ENCODE measurements at places on chromosomes 5 and 9.
A peak's percentile ranks its signal among the peaks of the same experiment; 100 is the strongest.

DNA sequence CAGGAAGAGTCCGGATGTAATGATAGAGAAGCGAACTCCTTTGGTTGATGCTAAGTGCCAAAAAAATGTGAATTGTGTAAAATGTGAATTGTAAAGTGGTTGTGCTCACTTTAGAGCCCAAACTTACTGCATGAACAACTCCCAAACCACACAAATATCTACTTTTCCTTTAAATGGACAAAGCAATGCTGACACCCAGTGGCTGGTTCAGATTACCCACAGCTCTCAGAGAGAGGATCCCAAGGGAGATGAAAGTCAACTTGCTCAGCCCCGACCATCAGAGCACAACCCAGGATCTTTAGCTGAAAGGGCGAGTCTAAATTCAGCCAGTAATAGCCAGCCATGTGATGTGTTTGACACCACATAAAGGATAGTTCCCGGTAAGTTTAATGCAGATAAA lies 133.7 kb downstream of the NMUR2 start:
- DNase-seq, result peak; percentile 30

GRCh38 chr5:35188031-35188457 lies 42.2 kb downstream of the PRLR start:
- DNase-seq, result no peak

DNA sequence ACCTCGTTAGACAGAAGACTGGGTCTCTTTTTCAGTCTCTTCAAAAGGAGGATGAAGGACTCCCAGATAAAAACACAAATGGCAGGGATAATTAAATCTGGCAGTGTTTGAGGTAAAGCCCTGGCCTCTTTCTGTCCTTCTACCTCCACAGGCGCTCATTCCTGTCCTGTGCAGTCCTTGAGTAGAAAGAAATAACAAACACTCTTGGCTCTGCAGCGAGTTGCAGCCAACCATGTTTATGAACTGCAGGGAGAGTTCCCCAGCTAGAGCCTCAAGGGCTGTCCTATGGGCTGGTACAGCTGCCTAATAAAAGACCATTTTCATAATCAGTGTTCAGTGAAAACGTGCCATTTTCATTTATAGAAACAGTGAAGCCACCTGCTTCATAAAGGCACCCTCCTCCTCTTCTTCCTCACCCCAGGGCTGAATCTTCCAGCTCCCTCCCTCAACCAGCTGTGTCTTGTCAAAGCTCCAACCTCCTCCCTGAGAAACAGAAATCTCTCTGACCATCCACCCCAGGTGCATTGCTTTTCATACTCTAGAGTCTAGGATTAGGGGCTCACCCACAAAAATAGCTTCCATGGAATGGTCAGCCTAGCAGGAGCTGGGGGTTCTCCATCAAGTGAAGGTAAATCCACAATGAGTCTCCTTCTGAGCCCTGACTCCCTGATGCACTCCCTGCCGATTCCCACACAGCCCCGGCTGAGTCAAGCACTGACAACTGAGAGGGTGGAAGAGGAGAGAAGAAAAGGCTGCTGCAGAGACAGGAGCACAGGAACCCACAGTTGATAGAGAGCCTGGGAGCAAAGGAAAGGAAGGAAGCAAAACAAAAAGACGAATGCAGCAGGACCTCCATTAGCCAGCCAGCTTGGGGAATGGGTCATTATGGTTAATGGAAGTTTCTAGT lies 150.7 kb downstream of the CMYA5 start:
- DNase-seq, result no peak

DNA sequence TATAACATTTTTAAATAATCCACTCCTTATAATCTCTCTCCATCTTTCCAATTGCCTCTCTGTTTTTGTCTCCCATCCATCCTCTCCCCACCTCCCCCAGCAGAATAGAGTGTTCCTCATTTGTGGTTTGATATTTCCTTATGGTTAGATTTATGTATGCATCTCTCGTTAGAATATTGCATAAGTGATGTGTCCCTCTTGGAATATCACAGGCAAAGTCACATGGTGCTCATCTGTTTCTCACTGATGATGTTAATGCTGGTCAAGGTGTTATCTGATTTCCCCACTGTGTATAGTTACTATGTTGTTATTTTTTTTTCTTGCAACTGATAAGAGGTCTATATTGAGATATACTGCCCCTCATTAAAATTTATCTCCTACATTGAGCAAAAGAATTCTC lies 3.1 kb upstream of the LRRC70 start:
- DNase-seq, result no peak

DNA sequence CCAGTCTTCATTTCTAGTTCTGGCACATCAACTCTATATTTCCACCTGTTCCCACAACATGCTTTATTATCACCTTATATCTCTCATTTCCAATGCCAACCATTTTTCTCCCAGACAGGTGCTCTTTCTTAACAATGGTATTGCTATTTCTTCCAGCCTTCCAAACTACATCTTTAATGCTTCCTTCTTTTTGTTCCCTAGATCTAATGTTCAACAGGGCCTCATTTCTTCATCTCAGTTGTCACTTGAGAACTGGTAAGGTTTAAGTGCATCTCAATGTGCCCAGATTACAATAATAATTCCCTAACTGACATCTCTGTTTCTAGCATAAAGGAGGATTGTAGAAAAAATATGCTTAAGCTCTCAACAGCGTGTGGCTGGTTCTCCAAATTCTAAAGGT lies 272.6 kb downstream of the COX7C start:
- no peak for DNase-seq

- DNase-seq, result no peak
These were observed 16.3 kb downstream of the GALNT12 start for GRCh38 chr9:98823666-98824334.

DNA sequence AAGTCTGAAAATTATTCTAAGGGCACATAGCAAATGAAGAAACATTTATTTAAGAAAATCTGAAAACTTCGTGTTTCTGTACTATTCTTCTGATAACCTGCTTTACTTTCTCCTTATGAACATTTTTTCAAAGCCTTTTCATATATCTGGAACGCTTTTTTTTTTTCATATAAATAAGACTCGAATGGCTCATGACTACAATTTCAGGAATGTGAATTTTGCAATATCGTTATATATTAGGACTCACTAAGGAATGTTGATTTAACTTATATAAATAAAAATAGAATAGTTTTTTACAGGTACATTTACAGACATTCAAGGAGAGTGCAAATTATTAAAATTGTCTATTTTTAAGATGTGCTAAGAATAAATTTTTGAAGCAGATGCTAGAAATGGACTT lies 42.9 kb downstream of the GPBP1 start:
- no peak for DNase-seq

GRCh38 chr5:142561486-142562097 lies 124.3 kb downstream of the FGF1 start:
- DNase-seq, result peak; percentile 77

- peak; percentile 5 for DNase-seq
These were observed 415 bp downstream of the XRCC4 start for GRCh38 chr5:83077662-83078261.

- DNase-seq, result no peak
These were observed 24.4 kb upstream of the C5orf46 start for GRCh38 chr5:147930769-147931168.

DNA sequence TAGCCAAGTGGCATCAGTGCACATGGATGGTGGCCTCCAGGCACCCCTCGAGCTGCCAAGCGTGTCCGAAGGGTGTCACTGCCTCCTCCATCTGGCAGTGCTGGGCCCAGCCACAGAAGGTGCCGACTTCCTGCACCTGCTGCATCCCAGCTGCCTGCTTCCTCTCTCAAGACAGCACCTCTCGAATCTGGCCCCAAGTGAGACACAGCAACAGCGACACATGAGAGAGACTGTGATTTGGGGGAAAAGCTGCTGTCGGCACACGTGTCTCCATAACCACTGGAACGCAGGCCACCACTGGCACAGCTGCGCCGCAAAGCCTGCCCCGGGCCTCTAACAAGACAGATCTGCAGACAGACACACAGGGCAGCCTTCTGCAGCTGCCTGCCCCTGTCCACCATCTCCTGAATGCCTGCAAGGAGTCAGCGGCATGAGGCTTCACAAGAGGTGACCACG lies 8.8 kb downstream of the CLPTM1L start:
- DNase-seq, result no peak

- no peak for DNase-seq
These were observed 512.9 kb upstream of the KLF4 start for GRCh38 chr9:108002371-108002956.

DNA sequence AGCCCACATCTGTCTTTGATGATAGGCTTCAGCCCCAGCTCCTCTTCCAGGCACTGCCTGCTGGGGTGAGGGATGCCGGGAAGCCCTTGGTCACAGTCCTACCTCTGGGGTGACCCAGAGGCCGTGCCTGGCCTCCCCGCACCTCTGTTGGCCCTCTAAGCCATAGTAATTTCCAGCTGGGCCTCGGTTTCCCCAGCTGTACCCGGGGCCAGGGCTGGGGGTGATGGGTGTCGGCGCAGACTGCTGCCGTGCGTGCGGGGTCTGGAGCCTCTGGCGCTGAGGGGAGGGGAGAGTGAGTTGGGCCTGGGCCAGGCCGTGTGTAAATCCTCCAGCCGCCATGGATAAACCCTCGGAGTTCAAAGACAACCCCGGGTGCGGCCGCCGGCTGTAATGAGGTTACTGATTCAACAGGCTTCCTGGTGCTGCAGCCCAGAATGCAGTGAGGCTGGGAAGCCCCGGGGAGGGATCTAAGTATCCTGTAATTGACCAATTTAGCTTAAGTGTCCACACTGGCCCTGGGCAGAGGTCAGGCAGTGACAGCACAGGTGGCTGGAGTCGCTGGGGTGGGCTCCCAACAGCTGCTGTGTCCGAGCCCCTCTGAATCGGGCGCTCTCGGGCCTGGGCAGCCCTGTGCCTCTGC lies 7.1 kb downstream of the RXRA start:
- no peak for DNase-seq

- DNase-seq, result no peak
These were observed 56.5 kb downstream of the SLC22A5 start for GRCh38 chr5:132425975-132426524.

DNA sequence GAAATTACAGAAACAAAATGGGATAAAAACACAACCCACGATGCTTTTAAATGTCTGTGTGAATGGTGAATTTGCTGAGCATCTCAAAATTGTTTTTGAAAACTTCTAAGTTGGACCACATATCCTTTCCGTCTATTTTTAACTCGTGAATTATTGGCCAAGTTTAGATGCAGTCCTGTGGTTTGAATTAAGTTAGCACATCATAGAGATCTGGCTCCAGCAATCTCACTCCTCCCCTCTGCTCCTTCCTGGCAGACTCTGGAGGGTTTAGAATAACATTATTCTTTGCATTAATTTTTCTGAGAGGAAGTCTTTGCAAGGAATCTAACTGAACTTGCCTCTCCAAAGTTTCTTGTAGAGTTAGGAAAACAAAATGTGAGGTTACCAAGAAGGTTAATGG lies 14.5 kb upstream of the ANKRD55 start:
- DNase-seq, result no peak

- DNase-seq, result peak; percentile 33
These were observed at the start of gene ARID3C for GRCh38 chr9:34628656-34629490. ARID3C (minus strand) TSS chr9:34629066; CDS start chr9:34628014, 1,052 bp downstream.

DNA sequence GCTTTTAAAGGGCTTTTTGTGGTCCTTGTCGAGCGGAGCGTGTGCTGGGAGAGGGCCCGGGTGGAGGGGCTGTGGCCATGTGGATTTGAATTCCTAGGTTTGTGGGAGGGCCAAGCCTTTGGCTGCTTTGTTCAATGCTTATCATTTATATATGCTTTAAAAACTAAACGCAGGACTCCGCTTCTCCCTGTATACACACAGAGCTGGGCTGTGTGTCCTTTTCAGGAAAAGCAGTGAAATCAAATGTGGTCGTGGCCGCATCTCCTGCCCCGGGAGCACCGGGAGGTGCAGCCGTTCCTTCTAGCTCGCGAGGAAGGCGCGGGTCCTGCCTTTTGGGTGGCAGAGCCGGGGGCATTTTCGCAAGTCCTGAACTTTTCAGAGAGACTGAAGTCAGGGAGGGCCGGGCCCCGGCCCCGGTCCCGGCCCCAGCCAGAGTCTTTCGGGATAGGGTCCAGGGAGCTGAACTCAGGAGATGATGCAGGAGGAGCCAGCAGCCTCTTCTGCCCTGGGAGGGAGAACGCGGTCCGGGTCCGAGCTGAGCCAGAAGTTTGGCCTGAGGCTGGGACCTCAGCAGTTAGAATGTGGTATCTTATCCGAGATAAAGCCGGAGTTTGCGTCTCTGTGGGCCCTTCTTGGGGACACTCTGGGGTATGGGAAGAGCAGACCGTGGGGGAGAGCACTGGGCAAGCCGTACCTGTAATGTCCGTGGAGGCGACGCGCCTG lies 158.8 kb downstream of the C9orf152 start:
- peak; percentile 35 for DNase-seq

GRCh38 chr9:77514886-77515711 lies 133.0 kb downstream of the GNA14 start:
- DNase-seq, result peak; percentile 43

Data from MG63 (cell line).